Suppressor macrophage treated with lipopolysaccharide for 4 hours (primary cell): ENCODE measurements at places on chromosomes 6 and 20.

- DNase-seq: no peak
These were observed 1.7 kb upstream of the PDE10A start for GRCh38 chr6:165664559-165665383.

GRCh38 chr20:62888406-62888805 lies 26.8 kb upstream of the TCFL5 start:
- DNase-seq: no peak

DNA sequence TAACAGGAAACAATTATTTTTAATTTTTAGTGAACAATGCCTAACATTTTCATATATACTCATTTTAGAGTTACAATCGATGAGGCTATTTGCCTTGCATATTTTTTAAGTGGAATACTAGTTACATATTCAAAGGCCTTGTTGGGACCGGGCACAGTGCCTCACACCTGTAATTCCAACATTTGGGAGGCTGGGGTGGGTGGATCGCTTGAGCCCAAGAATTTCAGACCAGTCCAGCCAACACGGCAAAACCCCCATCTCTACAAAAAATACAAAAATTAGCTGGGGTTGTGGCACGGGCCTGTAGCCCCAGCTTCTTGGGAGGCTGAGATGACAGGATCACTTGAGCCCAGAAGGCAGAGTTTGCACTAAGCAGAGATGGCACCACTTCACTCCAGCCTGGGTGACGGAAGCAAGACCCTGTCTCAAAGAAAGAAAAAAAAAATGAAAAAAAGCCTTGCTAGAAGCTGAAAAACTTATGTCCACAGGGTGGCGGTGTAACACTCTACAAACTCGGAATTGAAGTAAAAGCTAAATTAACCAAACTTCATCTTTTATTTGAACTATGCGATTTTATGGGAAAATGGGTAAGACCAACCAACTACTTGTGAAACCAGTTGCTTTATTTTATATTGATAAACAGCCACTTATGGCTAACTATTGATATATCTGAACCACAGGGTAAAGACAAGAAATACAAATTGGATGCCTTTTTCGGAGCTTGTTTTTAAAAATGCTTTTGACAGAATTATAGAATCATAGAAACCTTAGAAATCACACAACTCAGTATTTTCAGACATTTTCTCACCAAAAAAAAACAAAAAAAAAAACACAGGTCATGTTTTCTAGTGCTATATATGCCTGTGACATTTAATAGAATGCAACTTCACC lies 24.1 kb upstream of the ROS1 start:
- DNase-seq: peak; percentile 69

- peak; percentile 75 for DNase-seq
These were observed at the start of gene HLA-DQA1 for GRCh38 chr6:32637219-32637880. HLA-DQA1 (plus strand) TSS chr6:32637406; CDS start chr6:32637459, 53 bp downstream.

GRCh38 chr20:49948809-49949507 lies 12.8 kb downstream of the RNF114 start:
- no peak for DNase-seq

DNA sequence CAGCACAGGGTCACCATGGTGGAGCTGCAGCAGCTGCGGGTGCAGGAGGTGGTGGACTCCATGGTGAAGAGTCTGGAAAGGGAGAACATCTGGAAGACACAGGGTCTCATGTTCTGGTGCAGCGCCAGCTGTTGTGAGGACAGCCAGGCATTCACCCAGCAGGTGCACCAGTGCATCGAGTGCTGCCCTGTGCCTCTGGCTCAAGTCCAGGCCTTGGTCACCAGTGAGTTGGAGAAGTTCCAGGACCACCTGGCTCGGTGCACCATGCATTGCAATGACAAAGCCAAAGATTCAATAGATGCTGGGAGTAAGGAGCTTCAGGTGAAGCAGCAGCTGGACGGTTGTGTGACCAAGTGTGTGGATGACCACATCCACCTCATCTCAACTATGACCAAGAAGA lies 22.9 kb upstream of the RIPK1 start:
- DNase-seq: no peak

DNA sequence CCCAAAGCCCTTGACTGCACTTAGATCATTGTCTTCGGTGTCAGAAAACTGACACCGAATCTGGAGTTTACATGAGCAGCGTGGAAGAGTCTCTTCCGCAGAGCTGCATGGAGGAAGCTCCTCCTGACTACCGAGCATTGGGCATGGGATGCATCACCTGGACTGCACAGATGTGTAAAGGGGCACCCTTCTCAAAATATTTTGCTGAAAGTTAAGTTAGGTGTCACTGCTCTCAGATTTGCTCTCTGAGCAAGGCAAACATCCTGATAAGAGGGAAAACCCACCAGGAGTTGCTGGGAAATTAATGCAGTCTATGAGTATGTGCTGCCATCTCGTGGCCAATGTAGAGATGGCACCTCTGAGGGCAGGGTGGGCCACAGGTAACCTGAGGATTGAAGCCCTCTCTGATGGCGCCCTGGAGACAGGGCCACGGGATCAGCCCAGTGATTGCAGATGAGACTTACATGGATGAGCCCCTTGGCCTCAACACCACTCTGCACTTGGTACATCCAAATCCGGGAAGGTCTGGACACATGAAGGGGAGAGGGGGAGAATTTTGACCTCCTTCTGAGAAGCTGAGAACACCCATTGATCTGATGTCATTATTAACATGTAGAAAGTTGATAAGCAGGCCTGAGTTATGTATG lies 129.9 kb downstream of the LPA start:
- DNase-seq: peak; percentile 41

DNA sequence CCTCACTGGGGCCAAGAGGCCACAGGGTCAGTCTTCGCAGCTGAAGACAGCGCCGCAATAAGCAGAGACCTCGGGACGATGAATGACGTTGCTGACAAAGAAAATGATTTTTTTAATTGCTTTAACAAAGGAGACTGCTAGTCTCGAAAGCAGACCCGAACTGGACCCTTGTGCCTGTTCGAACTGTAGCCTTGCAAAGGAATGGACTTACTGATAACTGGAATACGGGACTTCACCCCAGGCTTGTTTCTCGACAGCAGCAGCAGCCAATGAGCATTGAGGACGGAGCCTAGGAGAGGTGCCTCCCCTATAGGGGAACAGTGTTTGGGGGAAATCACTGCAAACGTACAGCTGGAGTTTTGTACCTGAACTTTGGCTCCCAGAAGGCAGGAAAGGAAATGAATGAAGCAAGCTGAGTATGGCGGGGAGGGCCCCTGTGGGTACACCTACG lies 1.3 kb upstream of the TAF4 start:
- peak; percentile 18 for DNase-seq
